Esophagus squamous epithelium (tissue), 5 donors: ENCODE measurements at places on chromosomes 4 and X.

DNA sequence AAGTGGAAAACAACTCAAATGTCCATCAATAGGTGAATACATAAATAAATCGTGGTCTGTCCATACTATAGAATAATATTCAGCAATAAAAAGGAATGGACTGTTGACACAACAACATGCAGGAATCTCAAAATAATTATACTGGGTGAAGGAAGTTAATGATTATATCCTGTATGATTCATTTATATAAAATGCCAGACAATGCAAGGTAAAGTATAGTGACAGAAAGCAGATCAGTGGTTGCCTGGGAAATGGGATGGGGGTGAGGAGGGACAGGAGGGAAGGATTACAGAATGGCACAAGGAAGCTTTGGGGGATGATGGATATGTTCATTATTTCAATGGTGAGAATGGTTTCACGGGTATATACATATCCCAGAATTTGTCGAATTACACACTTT, 12.3 kb downstream of the PYURF start:
- DNase-seq, result no peak

DNA sequence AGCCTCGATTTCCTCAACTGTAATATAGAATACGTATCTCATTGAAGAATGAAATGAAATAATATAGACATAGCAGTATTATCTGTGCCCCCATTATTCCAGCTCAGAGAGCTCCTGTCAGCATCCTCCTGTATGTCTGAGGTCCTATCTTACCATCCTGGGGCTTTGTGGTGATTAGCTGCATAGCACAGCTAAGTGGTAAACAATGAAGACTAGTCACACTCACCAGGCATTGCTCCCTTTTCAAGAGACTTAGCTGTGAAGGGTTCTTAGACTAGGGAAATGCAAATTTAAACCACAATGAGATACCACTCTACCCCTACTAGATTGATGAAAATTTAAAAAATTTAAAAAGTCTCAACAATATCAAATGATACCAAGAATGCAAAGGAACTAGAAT, 172.9 kb downstream of the SLC39A8 start:
- no peak for DNase-seq

DNA sequence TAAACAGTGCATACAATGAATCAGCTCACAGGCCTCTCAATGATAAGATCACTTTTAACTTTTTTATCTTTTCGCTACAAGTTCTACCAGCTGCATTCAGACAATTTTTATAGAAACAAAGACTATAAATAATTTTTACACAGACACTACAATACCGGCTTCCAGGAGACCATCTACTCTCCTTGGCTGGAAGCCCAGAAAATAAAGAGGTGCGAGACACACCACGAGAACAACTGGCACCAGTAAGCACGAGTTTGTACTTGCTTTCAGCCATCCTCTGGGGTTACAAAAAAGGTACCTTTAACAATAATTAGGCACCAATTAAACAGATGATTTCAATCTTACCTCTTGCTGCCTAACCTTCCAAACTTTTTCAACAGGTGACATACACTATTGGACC, 11.2 kb upstream of the PRDX4 start:
- DNase-seq, result no peak

DNA sequence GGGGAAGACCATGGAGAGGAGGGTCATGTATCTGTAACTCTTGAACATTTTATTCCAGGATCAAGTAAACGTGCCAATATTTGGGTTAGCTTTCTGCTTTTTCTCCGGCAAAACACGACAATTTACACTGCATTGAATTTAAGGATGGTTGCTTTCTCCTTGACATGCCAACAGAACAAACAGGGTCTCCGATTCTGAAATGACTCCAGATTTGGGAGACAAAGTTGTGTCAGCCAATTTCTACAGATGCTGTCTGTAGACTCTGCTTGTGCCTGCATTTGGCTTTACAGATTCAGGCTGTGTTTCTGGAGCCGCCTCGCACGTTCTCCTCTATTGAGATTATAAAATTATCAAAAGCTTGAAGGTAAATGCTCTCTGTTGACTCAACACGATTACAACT, 207.0 kb downstream of the ASMT start:
- DNase-seq, result no peak
